ENCODE measurements at places on chromosomes 3 and 15.

GRCh38 chr3:64431526-64432091 is 206.3 kb upstream of the PRICKLE2 start:
- DNase-seq, result no peak

DNA sequence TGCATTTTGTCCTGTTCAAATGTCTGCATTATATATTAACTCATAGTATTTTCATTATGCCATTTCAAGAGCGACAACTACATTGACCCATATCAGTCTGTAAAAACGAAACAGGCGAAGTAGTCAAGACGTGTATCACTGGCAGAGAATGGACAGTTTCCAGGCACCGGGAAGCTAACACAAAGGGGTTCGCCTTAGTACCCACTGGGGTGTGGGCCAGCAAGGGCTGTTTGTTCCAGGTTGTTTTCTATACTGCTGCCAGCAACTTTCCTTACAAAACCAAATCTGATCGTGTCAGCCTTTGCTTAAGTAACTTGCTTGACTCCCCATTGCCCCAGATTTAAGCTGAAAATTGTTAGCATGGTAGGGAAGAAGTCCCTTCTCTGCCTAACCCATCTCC is 87.1 kb downstream of the CGNL1 start:
- no peak for DNase-seq

DNA sequence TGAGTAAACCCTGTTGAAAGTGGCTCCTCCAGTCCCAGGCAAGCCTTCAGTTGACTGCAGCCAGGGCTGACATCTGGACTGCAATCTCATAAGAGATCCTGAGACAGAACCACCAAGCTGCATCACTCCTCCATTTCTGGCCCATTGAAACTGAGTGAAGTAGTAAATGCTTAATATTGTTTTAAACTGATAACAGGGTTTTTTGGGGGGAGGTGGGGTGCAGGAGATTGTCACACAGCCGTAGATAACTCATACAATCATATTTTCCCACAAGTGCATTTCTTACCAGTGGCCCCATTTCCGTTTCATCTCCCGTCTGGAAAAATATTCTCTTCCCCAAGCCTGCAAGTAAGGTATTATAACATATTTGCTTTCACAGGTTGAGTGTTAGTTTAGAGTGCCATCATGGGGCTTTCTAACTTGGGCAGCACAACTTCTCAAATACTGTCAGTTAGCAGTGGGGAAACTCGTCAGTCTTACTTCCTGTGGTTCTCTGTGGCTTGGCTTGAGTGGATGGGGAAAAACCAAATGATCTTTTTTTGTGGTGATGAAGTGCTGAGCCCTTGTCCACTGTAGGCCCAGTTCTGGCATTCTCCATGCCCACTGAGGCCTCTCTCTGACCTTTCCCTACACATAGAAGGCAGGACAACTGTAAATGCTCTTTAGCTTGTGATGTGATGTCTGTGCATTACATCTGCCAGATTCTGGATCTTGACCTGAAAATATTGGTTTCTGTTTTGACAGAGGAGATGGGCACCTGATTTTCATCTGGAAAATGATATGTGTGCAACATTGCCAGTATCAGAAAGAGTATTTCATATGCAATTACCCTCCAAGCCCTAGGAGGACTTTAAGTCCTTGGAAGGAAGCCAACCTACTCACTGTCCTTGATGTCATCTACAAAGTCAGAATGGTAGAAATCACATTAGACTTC is 90.1 kb upstream of the BHLHE40 start:
- DNase-seq, result no peak

DNA sequence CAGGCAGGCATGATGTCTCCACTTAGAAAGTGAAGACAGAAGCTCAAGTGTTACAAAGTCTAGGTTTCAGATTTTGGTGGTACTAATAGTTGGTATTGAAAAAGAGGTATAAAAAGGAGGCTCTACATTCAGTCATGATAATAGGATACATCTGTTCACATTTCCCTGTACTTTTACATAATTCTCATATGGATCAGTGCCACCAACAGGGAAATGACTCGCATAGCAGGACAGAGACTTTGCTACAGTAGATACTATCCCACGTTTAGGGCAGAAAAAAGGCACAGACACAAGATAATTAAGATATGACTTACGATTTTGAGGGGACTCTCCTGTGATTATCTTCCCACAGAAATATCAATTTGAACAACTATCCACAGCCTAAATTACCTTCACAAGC is 1062.9 kb upstream of the EPHA6 start:
- no peak for DNase-seq

DNA sequence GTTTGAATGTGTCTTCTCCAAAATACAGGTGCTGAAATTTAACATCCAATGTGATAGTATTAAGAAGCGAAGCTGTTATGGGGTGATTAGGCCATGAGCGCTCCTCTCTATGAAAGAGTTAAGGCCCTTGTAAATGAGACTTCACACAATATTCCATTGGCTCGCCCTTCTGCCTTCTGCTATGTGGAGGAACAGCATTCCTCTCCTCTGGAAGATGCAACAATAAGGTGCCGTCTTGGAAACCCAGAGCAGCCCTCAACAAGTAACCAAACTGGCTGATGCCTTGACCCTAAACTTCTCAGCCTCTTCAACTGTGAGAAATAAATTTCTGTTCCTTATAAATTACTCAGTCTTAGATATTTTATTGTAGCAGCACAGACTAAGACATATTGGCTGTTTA is 874.6 kb downstream of the ROBO1 start:
- DNase-seq, result no peak

All from AG09309 (cell line).